Caki2 (cell line): ENCODE measurements at places on chromosomes 12 and 14. TPM values are rescaled to one million over a fixed set of nuclear protein-coding genes. Genes with fewer than 3 reads are reported as not detected.

The P2RX7 gene
- total RNA-seq = 0.93 and 1.2 TPM in 2 replicates

The ZNF385A gene
- 1.7 and 1.8 TPM in 2 replicates for total RNA-seq

The PRIMA1 gene
- total RNA-seq = not detected in 2 replicates

The FOXG1 gene
- not detected in 2 replicates for total RNA-seq

The KRT77 gene
- not detected in 2 replicates for total RNA-seq

The SLC38A1 gene
- total RNA-seq = 38.4 and 49.4 TPM in 2 replicates

The MSRB3 gene
- 45.4 and 47.8 TPM in 2 replicates for total RNA-seq

The KCNMB4 gene
- 2.9 and 4.9 TPM in 2 replicates for total RNA-seq

The ZC2HC1C gene
- 6.5 and 15.6 TPM in 2 replicates for total RNA-seq

The TSHR gene
- total RNA-seq = 0.81 TPM in 1 of 2 replicates, not detected in the other

The AKAP5 gene
- 0.87 and 1.3 TPM in 2 replicates for total RNA-seq

The TMEM119 gene
- total RNA-seq = not detected in 2 replicates

DNA sequence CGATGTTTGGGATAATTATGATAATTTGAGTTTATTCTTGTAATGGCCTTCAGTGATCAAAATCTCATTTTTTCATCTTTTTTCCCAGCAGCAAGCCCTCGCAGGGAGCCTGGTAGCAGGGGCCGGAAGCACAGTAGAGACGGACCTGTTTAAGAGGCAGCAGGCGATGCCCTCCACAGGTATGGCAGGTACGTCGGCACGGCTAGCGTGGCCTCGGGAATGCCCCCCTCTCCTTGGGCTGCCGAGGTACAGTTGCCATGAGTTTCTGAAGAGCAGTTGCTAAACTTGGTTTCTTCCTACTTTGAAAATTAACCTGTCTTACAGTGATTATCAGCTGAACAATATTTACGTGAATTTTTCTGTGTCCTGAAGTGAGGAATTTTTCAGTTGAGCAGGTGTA lies 29.9 kb downstream of the EP400 start:
- DNase-seq = no peak

DNA sequence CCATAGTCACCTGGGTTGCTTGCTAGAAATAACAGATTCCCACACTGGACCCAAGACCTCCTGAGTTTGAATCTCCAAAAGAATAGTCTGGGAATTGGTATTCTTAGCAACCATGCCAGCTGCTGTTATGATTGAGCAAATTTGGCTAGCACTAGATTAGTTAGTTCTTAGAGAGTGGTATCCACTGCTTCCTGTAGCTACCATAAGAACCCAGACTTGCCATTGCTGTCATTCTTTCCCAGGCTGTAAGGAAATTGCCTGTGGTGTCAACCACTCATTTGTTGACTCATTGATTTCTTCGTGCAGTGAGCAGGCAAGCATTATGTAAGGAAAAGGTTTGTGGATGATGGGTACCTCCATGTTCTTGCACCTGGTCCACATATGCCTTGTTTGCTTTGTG lies 201.8 kb upstream of the RGS6 start:
- no peak for DNase-seq

DNA sequence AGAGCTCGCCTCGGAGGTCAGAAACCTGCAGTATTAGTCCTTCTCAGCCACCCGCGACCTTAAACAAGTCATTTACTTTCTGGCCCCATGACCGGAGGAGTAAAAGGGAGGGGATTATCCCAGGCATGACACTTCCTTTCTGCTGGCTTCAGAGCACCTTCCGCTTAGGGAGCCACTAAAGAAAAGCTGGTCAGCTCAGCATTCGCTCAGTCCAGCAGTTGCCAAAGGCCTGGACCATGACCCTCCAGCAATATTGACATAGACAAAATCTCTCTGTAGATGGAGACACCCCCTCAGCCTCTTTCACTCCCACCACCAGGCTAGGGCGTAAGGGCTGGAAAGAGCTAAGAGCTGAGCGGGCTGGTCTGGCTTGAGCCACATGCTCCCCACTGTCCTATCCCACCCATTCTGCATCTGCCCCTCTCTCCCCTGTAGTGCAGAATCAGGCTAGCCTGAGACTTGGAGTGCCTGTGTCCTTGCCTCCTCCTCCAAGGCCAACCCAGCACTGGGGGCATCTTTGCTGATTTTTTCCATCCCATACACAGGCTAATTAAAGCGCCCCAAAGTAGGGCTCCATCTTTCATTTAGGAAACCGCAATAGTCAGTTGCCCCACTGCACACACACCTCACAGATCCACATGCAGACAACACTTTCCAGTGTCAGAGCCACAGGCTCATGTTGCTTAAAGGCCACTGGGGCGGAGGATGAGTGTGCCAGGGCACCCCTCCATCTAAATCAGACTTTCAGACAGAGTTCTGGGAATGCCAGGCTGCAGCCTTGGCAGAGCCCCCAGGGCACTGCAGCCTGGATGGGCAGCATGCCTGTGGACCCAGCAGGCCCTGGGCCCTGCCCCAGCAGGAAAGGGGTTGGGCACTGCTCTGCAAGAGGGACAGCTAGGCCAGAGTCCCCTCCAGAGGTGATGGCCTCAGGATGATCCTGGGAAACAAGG lies 4.0 kb upstream of the CPNE6 start:
- DNase-seq = no peak

DNA sequence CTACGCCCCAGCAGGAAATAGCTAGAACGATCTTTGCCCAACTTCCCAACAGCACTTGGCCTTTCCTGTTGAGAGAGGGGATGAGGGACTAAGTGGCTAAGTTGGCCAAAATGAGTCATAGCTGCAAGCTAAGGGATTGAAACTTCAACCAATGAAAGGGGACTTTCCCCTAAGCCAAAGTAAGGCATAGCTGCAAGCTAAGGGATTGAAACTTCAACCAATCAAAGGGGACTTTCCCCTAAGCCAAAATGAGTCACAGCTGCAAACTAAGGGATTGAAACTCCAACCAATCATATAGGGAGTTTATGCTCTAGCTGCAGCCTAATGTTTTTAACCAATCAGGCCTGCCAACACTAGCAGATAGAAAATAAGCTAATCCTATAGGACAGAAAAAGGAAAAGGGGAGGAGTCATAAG lies 100.5 kb upstream of the SSTR1 start:
- peak; percentile 16 for DNase-seq

GRCh38 chr14:60014402-60014801 lies 77.3 kb upstream of the PCNX4 start:
- DNase-seq = no peak

GRCh38 chr12:69524755-69525469 lies 54.7 kb downstream of the FRS2 start:
- DNase-seq = no peak

DNA sequence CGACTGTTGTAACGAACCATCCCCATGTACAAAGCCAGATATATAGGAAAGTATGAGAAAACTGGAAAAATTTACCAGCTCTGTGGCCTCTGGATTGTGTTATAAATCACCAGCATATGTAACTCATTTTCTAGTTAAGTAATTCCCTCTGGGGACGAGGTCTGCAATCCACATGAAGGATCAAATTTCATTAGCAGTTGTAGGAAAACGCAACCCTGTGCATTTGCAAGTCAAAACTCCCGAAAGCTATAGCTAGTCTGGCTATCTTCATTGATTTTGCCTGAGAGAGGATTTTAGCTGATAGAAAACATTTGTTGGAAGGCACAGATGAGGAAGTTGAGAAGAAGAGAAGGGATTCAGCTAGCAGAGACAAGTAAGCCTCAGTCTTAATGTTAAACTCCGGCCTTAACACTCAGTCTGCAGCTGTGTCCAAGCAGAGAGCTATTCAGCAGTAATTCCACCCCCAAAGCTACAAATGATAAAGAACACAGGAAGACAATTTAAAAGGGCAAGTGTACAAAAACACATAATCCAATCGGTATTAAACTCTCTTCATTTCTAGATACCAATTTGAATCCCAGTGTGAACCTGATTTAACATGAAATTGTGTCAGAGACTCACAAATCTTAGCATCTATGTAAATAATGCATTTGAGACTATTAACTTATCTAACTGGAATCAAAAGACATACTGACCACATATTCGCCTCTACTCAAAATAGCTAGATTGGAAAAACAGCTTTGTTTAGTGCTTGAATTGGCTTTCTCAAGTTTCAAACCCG lies 54.2 kb upstream of the CERS5 start:
- peak; percentile 62 for DNase-seq

- no peak for DNase-seq
These were observed 8.6 kb downstream of the SPTLC2 start for GRCh38 chr14:77607741-77608302.

- DNase-seq = no peak
These were observed 71.1 kb downstream of the USP15 start for GRCh38 chr12:62331306-62331705.

GRCh38 chr12:1305791-1306500 lies 288.4 kb downstream of the FBXL14 start:
- DNase-seq = no peak

GRCh38 chr12:27900920-27901879 lies 71.3 kb downstream of the PTHLH start:
- DNase-seq = no peak

DNA sequence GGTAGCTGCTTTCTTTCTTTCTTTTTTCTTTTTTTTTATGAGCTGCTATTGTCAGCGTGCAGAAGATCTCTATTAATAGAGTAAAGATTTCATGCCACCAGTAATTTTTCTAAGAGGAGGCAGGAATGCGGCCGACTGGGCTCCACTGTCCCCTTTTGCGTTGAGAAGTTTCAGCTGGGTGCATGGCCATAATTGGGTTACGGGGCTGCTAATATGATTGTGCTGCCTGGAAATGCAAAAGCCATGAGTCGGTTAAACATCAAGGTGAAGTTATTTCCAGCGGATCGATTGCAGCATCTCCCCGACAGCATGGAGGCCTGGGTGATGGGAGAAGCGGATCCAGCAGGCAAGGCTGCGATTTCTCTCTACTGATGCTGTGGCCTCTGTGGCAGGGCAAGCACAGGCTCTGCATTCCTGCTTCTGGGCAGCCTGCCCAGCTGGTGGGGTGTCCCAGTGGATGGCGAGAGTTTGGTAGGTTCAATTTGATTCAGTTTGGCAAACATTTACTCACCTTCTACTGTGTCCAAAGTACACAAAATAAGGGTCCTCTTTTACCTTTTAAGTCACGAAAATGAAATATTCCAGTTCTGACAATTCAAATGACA lies 54.4 kb upstream of the PRMT8 start:
- no peak for DNase-seq

- no peak for DNase-seq
These were observed 101.3 kb downstream of the PPM1A start for GRCh38 chr14:60350366-60350720.

GRCh38 chr12:120759591-120760348 lies 34.1 kb downstream of the ACADS start:
- no peak for DNase-seq

- no peak for DNase-seq
These were observed 11.6 kb downstream of the BTG1 start for GRCh38 chr12:92133795-92134637.

- no peak for DNase-seq
These were observed 120.6 kb upstream of the FKBP4 start for GRCh38 chr12:2673966-2674810.

- peak; percentile 95 for DNase-seq
These were observed 78.0 kb downstream of the NOC4L start for GRCh38 chr12:132222096-132222807.

DNA sequence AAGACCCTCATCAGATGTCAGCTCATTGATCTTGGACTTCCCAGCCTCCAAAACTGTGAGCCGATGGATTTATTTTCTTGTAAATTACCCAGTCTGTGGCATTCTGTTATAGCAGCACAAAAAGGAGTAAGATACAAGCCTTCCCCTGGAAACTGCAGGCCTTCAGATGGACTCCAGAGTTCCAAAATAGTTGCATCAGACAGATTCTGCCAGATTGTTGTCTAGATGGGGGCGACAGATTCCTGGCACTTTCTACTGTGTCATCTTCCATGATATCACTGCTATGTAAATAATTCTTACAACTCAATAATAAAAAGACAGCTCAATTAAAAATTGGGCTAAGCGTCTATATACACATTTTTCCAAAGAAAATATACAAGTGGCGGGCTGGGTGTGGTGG lies 17.2 kb upstream of the MARK3 start:
- no peak for DNase-seq

GRCh38 chr12:64142784-64143183 lies 79.3 kb downstream of the KICS2 start:
- DNase-seq = peak; percentile 69

DNA sequence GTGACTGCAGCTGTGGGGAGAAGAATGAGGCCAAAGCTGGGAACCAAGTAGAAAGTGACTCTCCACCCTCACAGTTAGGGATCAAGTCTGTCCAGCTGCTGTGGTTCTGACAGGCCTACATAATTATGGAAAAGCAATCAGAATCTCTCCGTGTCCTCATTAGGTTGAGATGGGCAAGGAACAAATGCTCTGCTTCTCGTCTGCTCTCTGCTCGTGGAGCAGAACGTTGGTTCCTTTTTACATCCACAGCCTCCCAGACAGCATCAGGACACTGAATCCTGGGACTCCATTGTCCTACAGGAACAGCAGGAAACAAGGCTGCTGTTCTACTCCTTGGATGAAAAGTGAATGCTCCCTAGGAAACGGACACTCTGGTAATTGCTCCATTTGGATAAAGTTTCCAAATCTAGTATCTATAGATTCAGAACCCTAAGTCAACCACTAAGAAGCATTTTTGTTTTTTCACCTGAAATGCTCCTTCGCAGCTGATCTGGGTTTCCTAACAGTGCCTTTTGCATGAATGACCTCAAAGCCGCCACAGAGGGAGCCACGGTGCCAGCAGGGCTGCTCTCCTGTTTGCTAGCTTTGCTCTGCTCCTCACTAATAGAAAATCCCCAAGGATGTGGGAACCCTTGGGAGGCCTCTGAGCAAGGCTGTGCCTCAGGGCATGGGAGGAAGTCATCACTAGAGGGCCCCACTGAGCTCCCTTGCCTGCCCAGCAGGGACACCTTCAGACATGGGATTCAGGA lies 102.0 kb downstream of the EGLN3 start:
- DNase-seq = peak; percentile 75

DNA sequence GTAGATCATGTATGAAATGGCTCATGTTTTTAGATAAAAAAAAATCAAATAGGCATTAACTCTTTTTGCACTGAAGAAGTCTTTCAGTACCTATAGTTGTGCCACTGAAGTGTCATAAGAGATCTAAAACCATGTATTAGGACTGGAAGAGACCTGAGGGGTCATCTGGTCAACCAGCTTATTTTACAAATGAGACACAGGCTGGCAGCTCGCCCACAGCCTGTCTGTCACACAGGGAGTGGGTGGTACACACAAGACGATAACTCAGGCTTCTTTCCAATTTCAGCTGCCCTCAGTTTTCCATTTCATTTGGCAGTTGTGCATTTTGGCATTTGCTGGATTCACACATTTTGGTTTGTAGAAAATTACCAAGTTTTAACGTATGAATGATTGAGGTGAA lies 34.7 kb downstream of the C12orf75 start:
- DNase-seq = no peak

- DNase-seq = no peak
These were observed 44.7 kb upstream of the MDM1 start for GRCh38 chr12:68376901-68377300.
